ENCODE measurements at places on chromosomes 7 and 10.

DNA sequence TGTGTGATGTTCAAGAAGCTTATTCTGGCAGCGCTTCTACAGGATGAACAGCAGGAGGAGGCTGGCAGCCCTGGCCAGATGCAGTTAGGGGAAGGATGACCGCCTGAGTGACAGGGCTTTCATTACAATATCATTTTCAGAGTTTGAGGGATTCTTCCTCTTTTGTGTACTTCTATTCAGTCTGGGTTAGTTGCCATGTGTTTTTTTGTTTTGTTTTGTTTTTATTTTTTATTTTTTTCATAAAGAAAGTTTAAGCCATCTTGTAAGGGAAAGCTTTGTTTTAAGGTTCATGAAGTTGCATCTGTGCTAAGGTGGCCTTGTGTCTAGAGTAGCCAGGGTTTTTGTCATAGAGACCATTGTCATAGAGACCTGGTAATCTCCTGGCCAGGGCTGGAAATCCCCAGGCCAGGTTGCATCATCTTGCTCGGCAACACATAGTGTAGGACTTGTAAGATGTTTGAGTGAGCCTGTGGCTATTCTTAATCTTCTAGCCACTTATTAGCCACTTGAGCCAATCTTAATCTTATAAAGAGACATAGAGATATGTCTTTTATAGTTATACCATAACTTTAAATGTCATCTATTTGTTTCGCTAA, 230.5 kb upstream of the TMEM229A start:
- no peak for DNase-seq

- no peak for DNase-seq
Observed at GRCh38 chr7:11181590-11181989, 207.9 kb downstream of the PHF14 start.

DNA sequence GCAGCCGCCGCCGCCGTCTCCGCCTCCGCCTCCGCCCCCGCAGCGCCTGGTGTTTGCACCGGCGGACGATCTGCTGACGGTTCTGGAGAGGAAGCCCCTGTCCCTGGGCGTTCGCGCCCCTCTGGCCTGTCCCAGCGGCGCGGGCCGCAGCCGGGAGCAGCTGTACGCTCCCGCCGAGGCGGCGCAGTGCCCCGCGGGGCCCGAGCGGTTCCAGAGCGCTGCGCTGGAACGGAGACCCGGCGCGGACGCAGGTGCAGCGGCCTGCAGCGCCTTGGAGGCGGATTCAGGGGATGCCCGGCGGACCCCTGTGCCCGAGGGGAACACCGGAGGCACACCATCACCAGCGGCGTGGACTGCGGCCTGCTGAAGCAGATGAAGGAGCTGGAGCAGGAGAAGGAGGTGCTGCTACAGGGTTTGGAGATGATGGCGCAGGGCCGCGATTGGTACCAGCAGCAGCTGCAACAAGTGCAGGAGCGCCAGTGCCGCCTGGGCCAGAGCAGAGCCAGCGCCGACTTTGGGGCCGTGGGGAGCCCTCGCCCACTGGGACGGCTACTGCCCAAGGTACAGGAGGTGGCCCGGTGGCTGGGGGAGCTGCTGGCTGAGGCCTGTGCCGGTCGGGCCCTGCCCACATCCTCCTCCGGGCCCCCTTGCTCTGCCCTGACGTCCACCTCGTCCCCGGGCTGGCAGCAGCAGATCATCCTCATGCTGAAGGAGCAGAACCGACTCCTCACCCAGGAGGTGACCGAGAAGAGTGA, 24.8 kb upstream of the ZNF735 start:
- DNase-seq, result no peak

DNA sequence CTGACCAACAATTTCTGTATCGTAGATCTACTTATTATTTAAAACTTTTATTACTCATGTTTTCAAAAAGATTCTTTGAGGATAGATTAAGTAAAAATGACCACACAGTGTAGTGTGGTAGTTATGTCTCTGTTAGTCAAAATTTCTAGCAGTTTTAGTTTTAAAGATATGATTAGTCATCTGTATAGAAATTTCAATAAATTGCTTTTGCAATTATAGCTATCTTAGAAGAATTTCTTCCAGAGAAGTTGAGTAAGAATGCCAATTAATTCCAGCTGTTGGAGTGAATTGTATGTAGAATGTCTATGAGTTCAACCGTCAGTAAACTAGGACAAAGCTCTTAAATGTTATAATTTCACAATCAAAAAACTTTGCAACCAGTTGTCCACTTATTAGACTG, 229.7 kb downstream of the CDK14 start:
- no peak for DNase-seq

Data from stimulated activated CD8-positive, alpha-beta memory T cell treated with anti-CD3 and anti-CD28 coated beads, Interleukin-15, amount 100 ng/mL, for 24 hours (primary cell).